ENCODE measurements at places on chromosomes 7 and 10.

DNA sequence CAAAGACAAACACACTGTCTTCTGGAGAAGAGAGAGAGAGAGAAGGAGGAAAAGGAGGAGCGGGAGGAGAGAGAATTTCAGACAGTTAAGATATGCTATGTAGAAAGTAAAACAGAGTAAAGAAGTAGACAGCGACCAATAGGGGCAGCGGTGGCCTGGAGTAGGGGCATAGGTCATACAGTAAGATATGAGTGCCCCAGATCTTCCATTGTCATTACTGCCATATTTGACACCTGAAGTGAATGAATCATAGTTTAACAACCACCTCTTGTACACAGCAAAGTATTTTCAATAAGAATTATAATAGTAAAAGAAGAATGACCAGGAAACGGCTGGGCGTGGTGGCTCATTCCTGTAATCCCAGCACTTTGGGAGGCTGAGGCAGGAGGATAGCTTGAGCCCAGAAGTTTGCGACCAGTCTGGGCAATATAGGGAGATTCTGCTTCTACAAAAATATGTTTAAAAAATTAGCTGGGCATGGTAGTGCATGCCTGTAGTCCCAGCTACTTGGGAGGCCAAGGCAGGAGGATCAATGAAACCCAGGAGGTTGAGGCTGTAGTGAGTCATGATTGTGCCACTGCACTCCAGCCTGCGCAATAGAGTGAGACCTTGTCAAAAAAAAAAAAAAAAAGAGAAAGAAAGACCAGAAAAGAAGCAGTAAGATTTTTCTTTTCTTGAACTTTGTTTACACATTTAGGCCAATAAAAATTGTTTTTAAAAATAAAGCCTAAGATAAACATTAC, 77.0 kb upstream of the GPR158 start:
- no peak for DNase-seq

DNA sequence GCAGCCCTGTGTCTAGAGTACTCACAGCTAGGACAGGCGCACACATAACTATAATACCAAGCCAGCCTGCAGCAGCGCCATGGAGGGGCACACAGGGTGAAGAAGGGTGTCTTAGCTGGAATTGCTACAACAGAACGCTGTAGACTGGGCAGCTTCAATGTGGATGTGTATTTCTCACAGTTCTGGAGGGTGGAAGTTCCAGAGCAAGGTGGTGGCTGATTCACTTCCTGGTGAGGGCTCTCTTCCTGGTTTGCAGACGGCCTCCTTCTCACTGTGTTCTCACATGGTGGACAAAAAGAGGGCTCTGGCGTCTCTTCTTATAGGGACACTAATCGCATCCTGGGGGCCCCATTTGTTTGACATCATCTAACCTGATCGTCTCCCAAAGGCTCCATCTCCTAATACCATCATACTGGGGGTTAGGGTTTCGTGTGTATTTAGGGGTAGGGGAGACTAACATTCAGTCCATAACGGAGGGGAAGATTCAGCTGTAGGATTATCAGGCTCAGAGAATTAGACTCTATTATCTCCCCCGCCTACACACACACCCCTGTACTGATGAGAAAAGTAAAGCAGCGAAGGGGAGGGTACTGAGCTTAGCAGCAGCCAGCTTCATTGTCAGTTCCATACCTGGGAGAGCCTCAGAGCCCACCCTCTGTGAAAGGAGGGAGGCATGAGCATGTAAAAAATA, 289.1 kb downstream of the CCDC3 start:
- DNase-seq = no peak

- no peak for DNase-seq
These were observed 92.5 kb downstream of the EZH2 start for GRCh38 chr7:148791546-148791945.

GRCh38 chr7:141073641-141074161, at the start of gene TMEM178B:
Gene TMEM178B, plus strand, starts transcription at chr7:141074064.
- DNase-seq = no peak

DNA sequence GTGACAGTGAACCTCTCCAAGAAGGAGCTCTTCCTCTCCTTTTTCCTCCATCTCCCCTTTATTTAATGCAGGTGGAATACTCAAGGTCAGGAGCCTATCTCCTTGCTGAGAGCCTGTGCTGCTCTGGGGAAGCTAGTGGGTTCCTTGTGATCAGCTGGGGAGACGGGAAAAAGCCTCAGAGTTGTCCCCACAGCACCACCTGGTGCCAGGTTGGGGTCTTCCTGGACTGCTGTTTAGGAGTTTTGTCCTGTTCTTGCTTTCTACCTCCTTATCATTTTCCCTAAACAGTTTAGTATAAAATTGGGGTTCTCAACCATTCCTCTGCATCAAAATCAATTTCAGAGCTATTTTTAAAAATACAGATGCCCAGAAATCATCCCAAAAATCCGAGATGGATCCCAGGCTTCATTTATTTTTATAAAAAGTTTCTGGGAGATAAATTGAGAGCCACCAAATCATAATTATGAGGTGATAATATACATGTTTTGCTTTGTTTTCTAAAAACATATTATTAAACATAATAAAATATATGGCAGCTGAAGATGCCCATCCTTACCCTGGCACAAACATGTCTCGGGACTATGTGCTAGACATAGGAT, 44.3 kb downstream of the MACC1 start:
- no peak for DNase-seq

- DNase-seq = no peak
These were observed 91.8 kb upstream of the KCNIP2 start for GRCh38 chr10:101935431-101935830.

DNA sequence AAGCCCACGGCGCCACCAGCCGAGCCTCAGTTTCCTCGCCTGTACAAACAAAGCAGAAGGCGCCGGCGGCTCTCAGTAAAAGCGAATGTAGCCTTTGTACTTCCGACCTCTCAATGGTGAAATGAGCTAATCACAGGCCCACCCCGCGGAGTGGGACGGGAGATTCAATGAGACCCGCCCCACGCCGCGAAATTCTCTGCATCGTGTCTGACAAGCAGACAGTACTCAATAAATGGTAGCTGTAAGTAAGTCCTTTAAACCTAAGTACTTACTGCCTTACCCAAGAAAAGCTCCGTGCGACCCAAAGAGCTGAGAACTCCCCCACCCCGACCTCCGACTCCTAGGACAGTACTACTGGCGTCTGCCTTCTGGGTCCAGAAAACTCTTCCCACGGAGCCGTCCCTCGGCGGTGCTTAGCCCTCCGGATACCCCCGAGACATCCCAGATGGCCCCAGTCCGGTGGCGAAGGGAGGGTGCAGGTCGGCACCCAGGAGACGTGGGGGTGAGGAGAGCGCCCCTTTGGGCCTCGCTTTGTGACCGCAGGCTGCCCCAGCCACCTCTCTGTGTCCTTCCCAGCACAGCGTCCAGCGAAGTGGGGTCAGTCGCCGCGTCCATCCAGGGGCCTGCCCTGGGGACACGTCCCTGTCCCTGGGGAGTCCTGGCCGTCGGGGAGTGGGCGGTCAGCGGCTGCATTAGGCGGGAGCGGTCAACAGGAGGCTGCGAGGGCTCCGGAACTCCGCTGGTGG, 972 bp upstream of the CXCL12 start:
- no peak for DNase-seq

GRCh38 chr7:113880559-113880958, 38.2 kb downstream of the PPP1R3A start:
- DNase-seq = no peak

DNA sequence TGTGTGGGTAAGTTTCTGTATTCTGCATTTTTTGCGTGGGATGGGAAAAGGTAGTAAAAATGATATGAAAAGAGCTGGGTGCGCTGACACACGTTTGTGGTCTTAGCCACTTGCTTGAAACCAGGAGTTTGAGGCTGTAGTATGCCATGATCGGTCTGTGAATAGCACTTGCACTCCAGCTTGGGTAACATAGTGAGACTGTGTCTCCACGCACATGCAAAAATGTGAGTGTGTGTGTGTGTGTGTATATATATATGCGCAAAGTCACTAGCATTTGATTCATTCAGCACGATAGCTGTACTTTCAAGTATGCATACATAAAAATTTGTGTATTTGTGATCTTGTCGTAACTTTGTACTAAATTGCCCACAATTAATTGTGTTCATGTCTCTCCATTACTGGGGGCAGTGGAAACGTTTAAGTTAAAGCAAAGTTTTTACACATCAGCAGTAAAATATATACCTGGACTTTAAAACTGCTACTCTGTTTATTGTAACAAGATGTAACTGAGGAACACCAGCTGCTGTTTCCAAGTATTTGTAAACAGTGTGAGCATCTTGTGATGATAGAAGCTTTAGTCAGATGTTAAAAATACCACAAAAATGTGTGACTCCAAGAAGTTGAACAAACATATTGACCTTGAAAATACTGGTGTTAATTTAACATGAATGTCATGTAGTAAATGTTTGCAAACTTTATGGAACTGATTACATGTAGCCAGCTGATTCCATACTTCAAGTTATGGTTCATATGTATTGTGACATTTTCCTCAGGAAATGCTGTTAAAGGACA, 1.6 kb downstream of the ZRANB1 start:
- no peak for DNase-seq

GRCh38 chr10:110181451-110181850, 26.0 kb upstream of the MXI1 start:
- DNase-seq = no peak
